ENCODE measurements at places on chromosomes 13 and 19.

GRCh38 chr19:47518139-47518538, 3.3 kb upstream of the NAPA start:
- no peak for DNase-seq

DNA sequence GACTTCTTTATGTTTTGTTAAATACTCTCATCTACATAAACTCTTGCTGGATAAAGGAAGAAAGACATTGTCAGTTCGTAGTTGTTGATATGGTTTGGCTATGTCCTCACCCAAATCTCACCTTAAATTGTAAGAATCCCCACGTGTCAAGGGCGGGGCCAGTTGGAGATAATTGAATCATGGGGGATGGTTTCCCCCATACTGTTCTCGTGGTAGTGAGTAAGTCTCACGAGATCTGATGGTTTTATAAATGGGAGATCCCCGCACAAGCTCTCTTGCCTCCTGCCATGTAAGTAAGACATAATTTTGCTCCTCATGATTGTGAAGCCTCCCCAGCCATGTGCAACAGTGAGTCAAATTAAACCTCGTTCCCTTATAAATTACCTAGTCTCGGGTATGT, 3.6 kb downstream of the ADGRE1 start:
- no peak for DNase-seq

DNA sequence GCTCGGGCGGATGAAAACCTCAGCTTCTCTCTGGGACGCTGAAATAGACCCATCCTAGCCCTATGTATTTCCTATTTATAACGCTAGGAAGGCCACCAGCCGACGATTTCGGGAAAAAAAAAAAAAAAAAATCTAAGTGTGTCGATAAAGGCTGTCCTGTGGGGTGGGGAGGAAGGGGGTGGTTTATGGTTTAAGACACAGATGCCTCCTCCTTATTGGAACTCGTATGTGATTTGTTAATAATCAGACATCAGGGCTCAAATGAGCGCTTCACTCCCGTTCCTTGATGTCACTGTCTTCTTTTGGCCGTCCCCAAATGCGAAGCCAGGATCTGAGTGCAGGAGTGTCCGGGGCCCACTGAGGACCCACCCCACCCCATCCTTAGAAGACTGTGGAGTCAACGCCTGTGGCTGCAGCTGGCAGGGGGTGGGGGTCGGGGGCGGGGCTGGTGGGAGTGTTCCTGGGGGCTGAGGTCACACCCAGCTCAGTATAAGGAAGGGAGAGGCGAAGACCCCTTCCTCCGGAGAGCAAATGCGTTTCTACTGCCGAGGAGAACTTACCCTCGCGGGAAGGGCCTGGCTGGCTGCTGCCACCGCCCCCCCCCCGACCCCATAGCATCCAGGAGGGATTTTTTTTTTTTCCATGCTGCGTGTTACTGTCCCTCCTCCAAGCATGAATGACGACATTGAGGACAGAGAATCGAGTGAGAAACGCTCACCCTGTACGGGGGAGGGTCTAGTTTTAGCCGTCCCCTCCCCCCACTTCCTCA, 971 bp downstream of the ATCAY start:
- DNase-seq, result no peak

- DNase-seq, result no peak
Observed at GRCh38 chr13:110237875-110238817, 68.8 kb downstream of the COL4A1 start.

DNA sequence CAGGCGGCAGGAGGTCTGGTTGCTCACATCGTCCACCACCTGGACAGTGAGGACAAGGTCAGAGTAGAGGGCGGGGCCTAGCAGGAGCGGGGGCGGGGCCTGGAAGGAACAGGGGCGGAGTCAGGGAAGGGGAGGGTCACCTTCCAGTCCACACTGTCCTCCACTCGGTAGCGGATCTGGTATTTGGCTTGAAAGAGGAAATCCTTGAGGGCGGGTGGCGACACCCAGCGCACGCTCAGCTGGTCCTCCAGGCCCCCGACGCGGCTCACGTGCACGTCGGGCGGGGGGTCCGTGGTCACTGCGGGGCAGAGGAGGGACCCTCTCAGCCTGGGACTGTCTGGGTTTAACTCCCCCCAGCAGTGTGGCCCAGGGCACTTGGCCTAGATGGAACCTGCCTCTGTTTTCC, 8.2 kb downstream of the REX1BD start:
- DNase-seq, result no peak

DNA sequence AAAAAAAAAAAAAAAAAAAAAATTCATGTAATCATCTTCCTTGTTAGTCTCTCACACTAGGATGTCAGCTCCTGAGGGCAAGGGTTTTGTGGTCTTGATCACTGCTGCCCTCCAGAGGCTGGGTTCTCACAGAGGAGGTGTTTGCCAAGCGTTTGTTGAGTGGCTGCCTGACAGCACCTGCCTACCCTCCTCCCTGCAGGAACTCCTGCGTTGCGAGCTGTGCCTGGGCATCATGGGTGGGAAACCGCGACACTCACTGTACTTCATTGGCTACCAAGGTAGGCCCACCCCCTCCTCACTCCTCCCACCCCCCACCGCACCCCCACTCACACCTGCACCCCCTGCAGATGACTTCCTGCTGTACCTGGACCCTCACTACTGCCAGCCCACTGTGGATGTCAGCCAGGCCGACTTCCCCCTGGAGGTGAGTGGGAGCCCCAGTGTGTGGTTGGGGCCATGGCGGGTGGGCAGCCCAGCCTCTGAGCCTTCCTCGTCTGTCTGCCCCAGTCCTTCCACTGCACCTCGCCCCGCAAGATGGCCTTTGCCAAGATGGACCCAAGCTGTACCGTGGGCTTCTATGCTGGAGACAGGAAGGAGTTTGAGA, 8.1 kb downstream of the ATG4D start:
- no peak for DNase-seq

Measured in GM12891 (cell line).